CD4-positive, alpha-beta T cell treated with Interleukin-15 for 4 hours (primary cell): ENCODE measurements at places on chromosomes 3 and 15.

- no peak for DNase-seq
Measured at GRCh38 chr3:95055288-95055687, 992.4 kb downstream of the NSUN3 start.

GRCh38 chr3:52339612-52340011 lies 23.5 kb downstream of the DNAH1 start:
- peak; percentile 81 for DNase-seq

GRCh38 chr3:111531446-111531845 lies 10.6 kb upstream of the CD96 start:
- DNase-seq = no peak

DNA sequence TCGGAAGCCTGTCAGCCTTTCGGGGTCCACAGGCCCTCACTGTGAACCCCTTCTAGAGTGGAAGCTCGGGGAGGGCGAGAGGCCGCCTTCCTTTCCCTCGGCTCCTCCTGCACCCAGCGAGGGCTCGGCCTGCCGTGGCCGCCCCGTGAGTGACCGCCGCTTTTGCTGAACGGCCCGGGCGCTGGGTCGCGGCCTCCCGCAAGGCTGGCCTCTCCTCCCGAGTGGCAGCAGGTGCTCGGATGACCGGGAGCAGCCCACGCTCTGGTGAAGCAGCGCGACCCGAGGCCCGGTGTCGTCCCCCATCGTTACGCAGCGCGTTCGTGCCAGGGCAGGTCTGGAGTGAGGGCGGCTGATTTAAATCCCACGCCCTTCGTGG lies 53.8 kb downstream of the LRRK1 start:
- DNase-seq = no peak

GRCh38 chr3:52286777-52287110 lies 884 bp upstream of the GLYCTK start:
- DNase-seq = no peak

- DNase-seq = no peak
Measured at GRCh38 chr3:18680758-18681157, 255.6 kb upstream of the SATB1 start.
